Left ventricle myocardium superior (tissue), 1 donor: ENCODE measurements at places on chromosomes 7 and 10.

- no peak for DNase-seq
Measured at GRCh38 chr10:75814014-75814413, 382.6 kb downstream of the LRMDA start.

DNA sequence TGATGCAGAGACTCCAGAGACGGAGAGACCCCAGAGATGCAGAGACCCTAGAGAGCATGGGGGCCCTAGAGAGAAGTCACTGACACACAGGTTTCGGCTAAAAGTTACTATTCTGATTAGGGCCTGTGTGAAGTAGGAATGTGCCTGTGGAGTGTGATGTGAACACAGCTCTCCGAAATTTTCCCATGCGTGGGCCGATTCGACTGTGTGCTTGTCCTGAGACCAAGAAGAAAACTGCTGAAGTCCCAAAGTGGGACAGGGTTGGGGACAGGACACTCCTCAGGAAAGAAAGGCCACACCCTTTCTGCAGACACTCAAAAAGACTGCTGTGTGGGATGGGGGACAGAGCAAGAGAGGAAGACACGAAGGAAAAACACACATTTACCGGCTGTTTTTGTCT, 533.5 kb downstream of the PTPRN2 start:
- no peak for DNase-seq

DNA sequence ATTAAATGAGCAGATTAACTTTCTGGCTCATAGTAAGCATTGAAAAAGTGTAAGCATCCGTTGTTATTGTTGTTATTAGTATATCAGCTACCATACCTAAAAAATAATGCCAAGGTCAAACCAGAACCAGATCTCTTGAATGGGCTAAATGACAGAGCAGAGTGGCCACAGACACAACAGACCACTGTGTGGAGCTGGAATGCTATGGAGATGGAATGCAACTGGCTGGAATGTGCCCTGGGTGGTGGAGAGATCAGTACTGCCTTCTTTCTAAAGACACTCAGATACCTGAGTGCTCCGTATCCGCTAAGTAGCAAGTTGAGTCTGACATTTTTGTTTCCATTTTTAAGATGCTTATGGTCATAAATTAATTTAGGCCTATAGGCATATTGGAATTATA, 20.5 kb upstream of the DNAJB12 start:
- no peak for DNase-seq

- DNase-seq = no peak
Measured at GRCh38 chr7:147861058-147861716, 729.4 kb upstream of the C7orf33 start.

DNA sequence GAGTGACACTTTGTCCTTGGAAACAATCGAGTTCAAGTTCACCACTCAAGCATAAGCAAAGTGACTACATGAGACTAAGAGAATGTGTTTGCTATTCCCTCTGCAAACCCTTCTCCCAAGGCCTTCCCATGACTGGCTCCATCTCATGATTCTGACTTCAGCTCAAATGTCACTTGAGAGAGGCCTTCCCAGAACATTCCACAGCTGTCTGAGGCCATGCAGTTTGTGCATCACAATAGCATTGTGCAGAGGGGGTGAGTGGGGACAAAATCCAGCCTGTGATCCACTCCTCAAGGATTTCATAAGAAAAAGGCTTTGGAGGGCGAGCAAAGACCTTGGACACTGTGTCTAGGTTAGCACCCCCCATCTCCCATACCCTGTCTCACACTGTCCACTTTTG, 6.9 kb upstream of the LRMDA start:
- no peak for DNase-seq

GRCh38 chr7:70215491-70215890, 617.2 kb downstream of the AUTS2 start:
- DNase-seq = no peak

- DNase-seq = no peak
Measured at GRCh38 chr10:79044846-79045245, 23.9 kb upstream of the ZMIZ1 start.

- no peak for DNase-seq
Measured at GRCh38 chr7:55431898-55432297, 66.8 kb downstream of the LANCL2 start.

DNA sequence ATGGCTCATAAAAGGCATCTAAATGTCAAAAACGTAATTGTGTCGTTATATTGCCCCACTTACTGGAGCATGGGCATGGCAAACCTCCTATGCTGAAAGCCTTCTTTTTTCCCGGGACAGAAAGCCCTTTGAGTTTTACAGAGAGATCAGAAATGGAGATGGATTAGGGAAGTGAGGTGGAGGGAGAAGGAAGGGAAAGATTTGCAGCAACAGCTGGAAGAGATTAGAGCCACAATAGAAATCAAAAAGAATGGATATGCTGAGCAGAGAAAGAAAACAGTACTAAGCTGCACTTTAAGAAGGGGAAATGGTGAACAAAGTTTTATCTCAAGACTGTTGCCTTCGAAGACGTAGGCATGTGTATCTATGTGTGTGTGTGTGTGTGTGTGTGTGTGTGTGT, 97.2 kb upstream of the PCGF5 start:
- no peak for DNase-seq

- no peak for DNase-seq
Measured at GRCh38 chr7:112777406-112777805, 12.8 kb downstream of the TMEM168 start.

GRCh38 chr7:21767300-21767900, 178.3 kb downstream of the CDCA7L start:
- no peak for DNase-seq

GRCh38 chr7:141701489-141702046, 398 bp downstream of the DENND11 start:
- DNase-seq = peak; percentile 60

DNA sequence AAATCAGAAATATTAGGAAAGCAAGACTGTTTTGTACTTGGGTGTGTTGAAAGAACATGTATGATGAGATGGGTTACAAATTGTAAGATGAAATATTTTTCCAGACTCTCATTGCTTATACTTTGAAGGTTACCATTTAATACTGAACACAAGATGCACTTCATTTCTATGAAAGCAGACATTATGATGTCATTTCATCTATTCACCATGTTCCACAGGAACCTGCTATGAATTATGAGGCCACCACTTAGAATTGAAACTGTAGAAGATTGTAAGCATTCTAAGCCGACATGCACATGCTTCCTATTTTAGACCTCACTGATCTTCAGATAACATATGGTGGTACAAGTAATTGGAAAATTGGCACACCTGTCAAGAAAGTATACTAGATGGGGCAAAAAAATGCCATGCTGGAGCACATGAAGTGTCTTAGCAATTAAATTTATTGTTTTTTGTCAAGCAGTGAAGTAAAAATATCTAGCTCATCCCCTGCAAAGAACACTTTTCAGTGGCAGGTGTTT, 195.0 kb downstream of the PHF14 start:
- no peak for DNase-seq

GRCh38 chr7:16369855-16370254, 51.5 kb downstream of the CRPPA start:
- no peak for DNase-seq

GRCh38 chr7:99102361-99102760, 41.5 kb downstream of the SMURF1 start:
- no peak for DNase-seq

- DNase-seq = no peak
Measured at GRCh38 chr10:128971374-128972035, 495.5 kb upstream of the MGMT start.

GRCh38 chr10:124578231-124579010, 116.8 kb downstream of the LHPP start:
- no peak for DNase-seq

DNA sequence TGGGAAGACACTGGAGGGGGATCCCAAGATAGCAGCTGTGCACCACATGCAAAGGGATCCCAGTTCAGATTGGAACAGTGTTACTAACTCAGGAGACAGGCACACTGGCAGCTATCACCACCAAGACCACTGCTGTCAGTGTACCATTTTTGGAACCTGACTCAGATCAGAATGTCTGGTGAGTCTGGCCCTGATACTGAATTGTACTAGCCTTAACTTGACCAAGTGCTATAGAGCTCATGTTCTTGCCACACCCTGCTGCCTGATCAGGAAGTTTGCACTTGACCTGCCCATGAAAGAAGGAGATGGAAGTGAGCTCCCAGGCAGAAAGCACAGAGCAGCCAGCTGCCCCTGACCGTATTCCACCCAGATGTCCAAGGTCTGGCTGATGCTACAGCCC, 4.8 kb upstream of the PRRT4 start:
- DNase-seq = no peak
